ENCODE measurements at places on chromosomes 3 and 15.

DNA sequence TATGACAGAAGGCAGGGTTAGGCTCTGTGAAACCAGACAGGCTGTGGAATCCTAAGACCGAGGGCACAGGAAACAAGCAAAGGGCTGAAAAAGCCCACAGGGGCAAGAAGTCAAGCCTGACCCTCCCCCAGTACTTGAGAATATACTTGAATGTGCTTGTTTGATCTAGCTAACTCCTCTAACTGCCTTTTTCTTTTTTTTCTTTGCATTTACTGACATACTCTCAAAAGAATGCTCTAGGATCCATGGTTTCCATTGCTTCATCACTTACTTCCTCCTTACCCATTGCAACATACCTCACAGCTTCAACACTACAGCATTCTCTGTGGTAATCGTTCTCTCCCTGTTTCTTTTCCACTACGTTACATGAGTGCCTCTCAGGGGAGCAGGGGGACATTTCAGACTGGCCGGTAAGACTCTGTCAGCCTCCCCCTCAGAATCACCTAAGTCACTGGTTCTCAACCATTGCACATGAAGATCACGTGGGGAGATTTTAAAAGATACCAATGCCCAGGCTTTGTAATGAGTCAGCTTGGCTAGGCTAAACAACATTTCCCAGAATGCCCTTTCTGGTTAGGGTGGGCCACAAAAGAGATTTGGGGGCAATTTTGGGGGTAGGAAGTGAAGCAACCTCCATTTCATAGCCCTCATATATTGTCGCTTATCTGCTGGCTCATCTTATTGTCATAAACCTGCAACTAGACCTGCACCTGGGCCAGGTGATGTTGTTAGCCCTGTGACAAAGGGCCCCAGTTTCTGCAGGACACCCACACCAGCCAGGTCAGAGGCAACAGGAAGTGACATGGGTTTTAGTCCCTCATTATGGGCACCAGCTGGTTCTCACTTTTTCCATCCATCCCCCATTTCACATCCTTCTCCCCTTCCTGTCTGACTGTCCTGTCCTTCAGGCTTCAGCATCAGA lies 24.6 kb upstream of the RSL24D1 start:
- peak; percentile 27 for DNase-seq

DNA sequence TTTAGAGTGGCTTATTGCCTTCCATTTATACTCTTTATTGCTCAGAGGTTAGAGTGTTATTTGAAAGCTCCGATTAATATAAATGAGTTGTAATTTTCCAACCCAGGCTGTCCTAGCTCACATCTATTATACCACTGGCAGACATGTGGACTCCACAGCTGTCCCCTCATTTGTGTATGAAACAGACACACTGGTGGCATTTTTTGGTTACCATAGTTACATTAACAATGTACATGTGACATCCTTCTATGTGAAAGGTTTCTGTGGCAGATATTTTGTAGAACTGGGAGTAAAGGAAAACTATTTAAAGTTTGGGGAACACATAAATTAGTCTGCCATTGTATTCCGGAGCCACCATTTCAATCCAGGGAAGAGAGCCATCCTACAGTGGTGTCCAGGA lies 5.3 kb downstream of the LRRN1 start:
- DNase-seq: no peak

DNA sequence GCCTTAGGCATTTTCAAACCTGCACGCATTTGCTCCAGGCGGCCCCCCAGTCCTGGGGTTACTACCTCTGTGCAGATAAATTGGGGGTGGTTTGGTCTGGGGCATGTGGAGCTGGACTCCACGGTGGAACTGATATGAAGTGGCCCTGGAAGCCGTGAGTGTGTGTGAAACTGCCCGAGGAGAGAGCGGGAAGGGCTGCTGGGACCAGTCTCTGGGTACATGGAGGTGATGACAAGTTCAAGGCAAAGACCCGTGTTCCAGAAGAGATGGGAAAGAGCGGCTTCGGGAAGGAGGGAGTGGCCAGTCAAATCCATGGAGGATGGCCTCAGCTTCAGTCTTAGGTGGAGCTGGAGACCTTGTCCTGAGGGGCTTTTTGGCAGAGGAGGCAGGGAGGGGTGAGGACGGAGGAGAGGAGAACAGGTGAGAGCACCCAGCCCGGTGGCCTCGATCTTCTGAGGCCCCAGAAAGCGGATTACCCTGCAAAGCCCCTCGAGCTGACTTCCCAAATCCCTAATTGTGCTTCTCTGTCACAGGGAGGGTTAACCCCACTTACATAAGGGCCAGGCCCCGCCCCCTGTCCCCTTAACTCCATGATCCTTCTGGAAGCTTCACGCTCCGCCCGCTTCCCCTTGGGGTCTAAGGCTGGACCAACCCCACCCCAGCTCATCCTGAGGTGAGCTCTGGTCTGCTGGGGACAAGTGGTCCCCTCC lies 1.9 kb upstream of the NR2E3 start:
- no peak for DNase-seq

- DNase-seq: no peak
These were observed 55.7 kb downstream of the LMCD1 start for GRCh38 chr3:8557298-8557697.

GRCh38 chr3:179450261-179450701 lies 989 bp downstream of the GNB4 start:
- peak; percentile 16 for DNase-seq

DNA sequence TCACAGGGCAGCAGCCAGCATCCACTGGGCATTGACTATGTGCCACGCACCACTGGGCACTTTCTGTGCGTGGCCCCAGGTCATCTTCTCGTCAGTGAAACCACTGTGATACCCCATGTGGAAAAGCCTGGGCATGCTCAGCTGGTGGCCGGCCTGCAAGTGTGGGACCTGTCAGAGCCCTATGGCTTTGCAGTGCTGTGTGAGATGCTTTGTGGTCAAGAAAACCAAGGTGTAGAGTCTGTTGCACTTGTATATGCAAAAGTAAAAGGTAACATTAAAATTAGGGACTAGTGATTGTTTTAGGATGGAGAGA lies 69.5 kb downstream of the PGPEP1L start:
- DNase-seq: no peak

DNA sequence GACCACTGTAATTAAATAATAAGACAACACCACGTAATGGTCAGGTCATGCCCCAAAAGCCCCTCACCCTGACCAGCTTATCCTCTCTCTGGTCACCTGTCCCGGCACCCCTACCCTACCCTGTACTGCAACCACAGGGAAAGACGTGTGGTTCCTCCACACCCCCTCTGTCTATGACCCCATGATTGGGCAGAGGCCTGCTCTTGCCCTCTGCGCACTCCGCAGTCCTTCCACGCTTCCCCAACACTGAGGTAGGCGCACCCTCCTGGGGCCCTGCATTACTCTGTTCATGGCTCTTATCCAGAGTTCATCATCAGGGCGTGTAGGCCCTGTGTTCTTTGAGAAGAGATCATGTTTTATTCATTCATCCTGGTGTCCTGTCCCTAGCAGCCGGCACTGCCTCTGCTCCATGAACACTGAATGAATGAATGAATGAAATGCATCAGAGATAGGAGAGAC lies 33.8 kb downstream of the MGLL start:
- DNase-seq: no peak

GRCh38 chr3:130773366-130773765 lies 26.7 kb upstream of the PIK3R4 start:
- no peak for DNase-seq

GRCh38 chr15:31867536-31868442 lies 162.5 kb upstream of the CHRNA7 start:
- DNase-seq: peak; percentile 48

GRCh38 chr3:24616110-24616829 lies 121.6 kb upstream of the THRB start:
- no peak for DNase-seq

DNA sequence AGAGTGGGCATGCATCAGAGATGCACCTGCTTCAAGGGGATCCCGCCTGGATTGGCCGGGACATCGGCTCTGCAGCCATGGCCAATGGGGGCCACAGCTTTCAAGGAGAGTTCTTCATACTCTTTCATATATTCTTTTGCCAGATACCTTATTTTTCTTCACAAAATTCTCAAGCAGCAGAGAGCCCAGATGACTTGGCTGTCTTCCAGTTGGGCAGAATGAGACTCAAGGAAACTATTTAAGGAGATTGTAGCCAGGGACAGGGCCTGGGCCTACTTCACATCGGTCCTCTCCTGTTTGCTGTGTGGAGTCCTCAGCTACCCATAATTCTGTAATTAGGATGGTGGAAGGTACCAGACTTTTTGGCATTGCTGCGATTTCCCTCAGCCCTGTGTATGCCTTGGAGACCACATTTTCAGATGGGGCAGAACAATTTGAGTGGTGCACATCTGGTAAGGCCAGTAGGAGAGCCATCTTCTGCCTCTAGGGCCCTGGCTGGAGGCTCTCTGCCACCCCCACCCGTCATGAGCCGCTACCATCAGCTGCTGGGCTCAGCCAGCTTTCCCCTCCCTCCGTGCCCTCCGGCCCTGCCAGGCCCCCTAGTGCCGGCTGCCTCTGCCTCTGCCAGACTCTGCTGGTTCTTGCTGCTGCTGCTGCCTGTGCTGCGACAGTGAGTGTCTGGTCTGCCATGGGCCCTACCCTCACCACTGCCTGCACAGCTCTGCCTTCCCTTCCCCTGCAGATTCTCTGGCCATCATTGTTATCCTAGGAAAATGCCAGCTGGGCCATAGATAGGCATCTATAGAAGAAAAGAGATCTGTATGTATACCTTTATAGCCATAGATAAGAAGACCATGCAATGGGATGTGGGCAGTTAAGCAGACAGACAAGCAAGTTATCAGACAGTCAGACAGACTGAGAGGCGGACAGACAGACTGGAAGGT lies 6.7 kb downstream of the PLIN1 start:
- no peak for DNase-seq

Measured in ACHN (cell line).